ENCODE measurements at places on chromosomes 13 and 19. TPM values are rescaled to one million over a fixed set of nuclear protein-coding genes. Genes with fewer than 3 reads are reported as not detected.

The FCHO1 gene
- 0.98 TPM for polyA plus RNA-seq

The SLC10A2 gene
- not detected for polyA plus RNA-seq

The NLRP4 gene
- polyA plus RNA-seq = not detected

The FXYD1 gene
- 45.7 TPM for polyA plus RNA-seq

The DAPK3 gene
- 79.0 TPM for polyA plus RNA-seq

The PLIN4 gene
- 0.09 TPM for polyA plus RNA-seq

The SLC25A41 gene
- 0.54 TPM for polyA plus RNA-seq

The MIR17HG gene
- 0.48 TPM for polyA plus RNA-seq

The TMEM255B gene
- 5.2 TPM for polyA plus RNA-seq

The IER2 gene
- polyA plus RNA-seq = 97.1 TPM

The ELSPBP1 gene
- not detected for polyA plus RNA-seq

The TBC1D17 gene
- polyA plus RNA-seq = 198 TPM

The TJP3 gene
- polyA plus RNA-seq = not detected

The ZNF28 gene
- polyA plus RNA-seq = 32.2 TPM

The NPHS1 gene
- polyA plus RNA-seq = not detected

The RASGRP4 gene
- 1.3 TPM for polyA plus RNA-seq

The COL4A2 gene
- 70.9 TPM for polyA plus RNA-seq

The ZNF121 gene
- polyA plus RNA-seq = 6.8 TPM

The CRB3 gene
- polyA plus RNA-seq = not detected

The LGI4 gene
- polyA plus RNA-seq = 19.5 TPM

The MRPS12 gene
- 22.4 TPM for polyA plus RNA-seq

The ZNF726 gene
- 1.3 TPM for polyA plus RNA-seq

The ALOX5AP gene
- 7.1 TPM for polyA plus RNA-seq

The C19orf67 gene
- polyA plus RNA-seq = not detected

The ZNF426 gene
- polyA plus RNA-seq = 2.3 TPM

The ZNF296 gene
- polyA plus RNA-seq = 2.5 TPM

Measured in adrenal gland (tissue), 19 donors.